ENCODE measurements at places on chromosomes 7 and 10. TPM values are rescaled to one million over a fixed set of nuclear protein-coding genes. Genes with fewer than 3 reads are reported as not detected.
A peak's percentile ranks its signal among the peaks of the same experiment; 100 is the strongest.

The MNX1 gene
- 0.10 TPM for polyA plus RNA-seq

The REPIN1 gene
- 76.5 TPM for polyA plus RNA-seq

The ANKMY2 gene
- polyA plus RNA-seq, result 36.2 TPM

The JCAD gene
- 35.9 TPM for polyA plus RNA-seq

The TEX36 gene
- not detected for polyA plus RNA-seq

The LRRC27 gene
- polyA plus RNA-seq, result 41.9 TPM

The INMT gene
- polyA plus RNA-seq, result 1.4 TPM

The COL28A1 gene
- polyA plus RNA-seq, result 12.3 TPM

DNA sequence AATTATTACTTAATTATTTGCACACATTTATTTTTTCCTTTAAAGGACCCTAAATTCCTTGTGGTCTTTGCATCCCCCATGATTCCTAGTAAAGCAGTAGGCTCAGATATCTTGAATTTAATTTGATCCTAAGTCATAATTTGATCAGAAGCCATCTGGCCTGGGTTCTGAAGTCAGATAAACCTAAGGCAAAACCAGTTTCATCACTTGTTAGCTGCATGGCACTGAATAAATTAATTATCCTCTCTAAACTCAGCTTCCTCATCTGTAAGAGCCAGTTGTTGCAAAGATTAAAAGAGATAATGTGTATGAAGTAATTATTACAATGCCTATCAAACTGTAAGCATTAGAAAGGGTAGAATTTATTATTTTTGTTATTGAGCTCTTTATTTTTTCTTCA is 293.1 kb downstream of the GRM8 start:
- DNase-seq, result no peak

DNA sequence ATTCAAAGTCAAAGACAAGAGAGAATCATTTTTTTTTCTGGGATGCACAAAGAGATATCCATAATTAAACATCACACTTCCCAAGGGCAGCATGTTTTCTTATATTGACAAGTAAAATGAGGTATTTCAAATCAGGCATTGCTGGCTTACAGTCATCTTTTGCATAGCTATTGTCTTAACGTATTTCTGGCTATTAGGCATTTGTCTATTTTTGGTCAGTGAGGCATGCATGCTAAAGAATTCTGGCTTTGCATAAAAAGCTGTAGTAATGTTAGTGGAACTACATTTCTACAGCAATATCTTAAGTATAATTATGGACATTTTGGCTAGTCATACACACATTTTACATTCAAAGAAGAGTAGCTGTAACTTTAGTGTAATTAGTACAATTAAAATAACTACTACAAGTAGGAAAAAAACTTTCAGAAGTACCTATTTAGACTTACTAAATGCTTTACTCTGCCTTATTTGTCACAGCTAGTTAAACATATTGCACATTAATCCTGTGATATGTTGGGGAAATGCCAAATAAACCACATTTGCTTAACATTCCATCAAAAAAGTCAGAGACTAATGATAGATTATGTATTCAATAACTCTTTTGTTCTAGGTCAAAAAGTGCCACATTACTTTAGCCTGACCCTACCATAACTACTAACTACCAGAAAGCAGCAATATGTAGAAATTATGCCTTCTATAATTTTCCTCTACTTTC is 76.4 kb downstream of the RELN start:
- DNase-seq, result no peak

DNA sequence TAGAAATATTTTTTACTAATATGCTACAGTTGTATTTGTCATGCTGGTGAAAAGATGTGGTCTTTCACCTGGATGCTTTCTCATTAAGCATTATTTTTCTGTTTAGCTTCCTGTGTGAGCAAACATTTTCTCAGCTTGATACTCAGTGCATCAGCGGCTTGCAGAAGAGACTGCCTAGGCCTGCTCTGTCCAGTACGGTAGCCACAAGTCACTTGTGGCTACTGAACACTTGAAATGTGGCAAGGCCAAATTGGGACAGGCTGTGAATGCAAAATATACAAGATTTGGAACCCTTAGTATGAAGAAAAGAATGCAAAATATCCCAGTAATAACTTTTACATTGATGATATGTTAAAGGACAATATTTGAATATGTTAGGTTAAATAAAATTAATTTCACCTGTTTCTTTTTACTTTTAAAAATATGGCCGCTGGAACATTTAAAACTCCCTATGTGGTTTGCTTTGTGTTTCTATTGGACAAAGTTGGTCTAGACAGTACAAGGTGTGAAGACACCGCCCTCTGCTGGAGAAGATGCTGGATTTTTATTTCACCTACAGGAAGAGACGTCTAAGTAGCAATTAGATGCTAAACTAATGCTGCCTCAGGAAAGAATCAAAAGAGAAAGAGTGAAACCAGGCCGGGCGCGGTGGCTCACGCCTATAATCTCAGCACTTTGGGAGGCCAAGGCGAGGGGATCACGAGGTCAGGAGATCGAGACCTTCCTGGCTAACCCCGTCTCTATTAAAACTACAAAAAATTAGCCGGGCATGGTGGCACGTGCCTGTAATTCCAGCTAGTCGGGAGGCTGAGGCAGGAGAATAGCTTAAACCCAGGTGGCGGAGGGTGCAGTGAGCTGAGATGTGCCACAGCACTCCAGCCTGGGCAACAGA is 5.3 kb downstream of the SRGN start:
- peak; percentile 62 for DNase-seq

DNA sequence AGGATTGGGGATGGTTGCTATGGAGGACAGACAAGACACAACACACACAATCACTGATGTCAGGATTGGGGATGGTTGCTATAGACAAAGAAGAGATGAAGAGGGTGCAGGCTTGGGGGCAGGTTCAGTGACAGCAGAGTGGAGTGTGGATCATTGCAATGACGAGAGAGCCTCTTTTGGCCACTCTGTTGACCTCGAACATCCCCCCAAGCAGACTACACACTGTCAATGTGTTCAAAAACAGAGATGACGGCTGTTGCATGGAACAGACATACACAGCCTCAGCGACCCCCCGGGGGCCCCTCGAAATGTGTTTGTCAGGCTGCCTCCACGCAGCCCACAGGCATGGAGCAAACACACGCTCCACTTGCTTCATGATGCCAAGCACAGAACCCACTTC is 133.0 kb downstream of the PTPRN2 start:
- no peak for DNase-seq

GRCh38 chr7:106071356-106071998 is 40.6 kb downstream of the SYPL1 start:
- DNase-seq, result no peak

DNA sequence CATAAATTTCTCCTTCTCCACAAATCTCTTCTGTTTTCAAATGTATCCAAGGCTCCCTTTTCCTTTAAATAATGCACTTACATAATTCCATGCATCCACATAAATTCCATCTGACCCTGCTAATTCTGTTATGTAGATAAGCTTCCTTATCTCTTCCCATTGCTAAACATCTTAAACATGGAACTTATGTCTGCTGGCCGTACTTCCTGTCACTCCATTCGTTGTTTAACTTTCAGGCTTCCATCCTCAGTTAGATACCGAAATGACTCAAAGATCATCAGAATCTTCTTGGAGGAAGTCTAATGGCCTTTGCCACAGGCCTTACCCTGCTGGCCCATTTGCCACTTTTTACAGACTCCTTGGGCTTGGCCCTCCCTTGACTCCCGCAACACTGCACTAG is 330.9 kb downstream of the GFRA1 start:
- no peak for DNase-seq

DNA sequence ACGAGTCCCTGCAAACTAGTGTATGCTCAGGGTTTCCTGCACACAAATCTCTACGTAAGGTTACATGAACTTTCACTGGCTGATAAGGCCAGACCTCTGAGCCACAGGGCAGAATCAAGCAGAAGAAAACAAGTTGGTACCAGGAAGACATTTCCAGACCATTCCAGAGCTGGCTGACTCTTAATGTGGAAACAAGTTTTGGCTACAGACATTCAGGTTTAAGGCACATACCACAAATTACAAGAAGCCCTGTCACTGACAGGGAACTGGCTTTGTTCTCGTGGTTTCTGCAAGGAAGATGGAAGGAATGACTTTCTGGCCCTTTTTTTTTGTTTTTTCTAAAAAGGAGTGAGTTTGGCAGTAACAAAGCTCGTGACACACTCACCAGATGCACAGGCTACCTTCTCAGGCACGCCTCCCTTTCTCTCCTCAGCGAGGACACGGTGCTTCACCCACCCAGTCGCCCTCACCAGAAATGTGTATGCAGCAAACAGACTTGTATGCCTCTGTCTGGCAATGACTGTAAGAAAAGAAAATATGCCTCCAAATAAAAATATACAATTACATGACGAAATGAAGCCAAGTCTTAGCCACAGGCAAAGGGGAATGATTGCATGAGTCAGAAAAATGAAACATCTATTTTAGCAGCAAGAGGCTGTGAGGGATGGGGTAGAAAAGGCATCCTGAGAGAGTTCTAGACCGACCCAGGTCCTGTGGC is 22.6 kb downstream of the PLAC9 start:
- no peak for DNase-seq

DNA sequence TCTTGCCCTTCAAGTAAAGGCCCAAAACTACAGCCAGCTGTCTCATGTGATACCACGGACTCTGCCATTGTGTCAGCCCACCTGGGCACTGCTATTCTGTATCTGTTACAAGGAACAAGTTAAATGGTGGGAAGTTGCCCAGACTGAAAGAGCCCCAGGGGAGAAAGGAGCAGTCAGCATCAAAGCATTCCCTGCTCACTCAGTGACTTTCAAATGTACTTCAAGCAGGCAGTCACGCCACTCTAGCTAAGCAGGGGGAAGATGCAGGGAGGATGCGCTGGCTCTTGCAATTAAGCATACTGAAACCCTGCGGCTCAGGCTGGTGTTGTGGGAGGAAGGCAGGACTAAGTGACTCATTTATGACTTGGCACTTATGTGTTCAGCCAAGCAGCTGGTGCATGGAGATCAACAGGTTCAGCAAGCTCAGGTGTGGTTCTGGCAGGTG is 1249.6 kb downstream of the TYW1 start:
- DNase-seq, result peak; percentile 36

DNA sequence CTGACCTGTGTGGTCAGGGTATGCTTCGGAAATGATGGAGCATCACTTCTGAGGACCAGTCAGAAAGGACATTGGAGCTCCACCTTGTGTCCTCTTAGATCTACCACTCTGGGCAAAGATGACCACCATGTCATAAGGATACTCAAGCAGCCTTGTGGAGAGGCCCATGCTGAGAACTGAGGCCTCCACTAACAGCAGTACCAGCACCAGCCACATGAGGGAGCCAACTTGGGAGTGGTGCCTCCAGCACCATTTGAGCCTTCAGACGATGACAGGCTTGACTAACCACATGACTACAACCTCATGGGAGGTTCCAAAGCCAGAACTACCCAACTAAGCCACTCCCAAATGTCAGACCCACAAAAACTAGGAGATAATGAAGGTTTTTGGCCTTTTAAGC is 116.0 kb downstream of the NPTX2 start:
- no peak for DNase-seq

- no peak for DNase-seq
Measured at GRCh38 chr10:55369670-55370420, 568.8 kb upstream of the PCDH15 start.

DNA sequence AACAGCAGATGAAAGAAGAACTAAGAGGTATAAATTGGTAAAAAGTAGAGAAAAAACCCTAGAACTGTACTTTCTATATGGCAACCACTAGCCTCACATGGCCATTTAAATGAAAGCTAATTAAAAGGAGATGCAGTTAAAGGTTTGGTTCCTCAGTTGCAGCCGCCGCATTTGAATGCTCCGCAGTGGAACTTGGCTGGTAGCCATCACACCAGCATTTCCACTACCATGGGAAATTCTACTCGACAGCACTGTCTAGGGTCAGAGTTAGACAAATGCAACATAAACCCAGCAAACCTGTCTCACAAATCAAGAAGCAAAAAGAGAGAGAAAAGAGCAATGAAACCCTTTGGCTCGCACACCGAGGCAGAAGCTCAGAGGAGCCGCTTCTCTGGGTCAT is 29.7 kb downstream of the VIPR2 start:
- DNase-seq, result no peak

DNA sequence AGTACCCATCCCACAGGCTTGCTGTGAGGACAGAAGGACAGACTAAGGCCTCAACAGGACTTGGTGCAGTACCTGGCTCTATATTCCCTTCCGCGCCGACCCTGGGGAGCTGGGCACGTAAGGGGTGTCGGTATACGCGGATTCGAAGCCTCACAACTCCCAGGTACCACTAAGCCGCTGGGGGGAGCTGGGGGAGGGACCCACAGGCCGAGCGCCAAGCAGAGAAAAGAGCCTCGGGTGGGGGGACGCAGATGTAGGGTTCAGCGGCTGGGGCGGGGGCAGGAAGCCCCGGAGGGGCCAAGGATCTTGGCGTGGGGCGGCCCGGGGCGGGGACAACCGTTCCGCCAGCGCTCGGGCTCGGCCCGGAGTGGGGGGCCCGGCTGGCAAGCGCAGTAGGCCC is 126.4 kb upstream of the ZNF746 start:
- no peak for DNase-seq

Measured in right renal cortex interstitium (tissue), 3 donors.